ENCODE measurements at places on chromosomes 6 and 20.

DNA sequence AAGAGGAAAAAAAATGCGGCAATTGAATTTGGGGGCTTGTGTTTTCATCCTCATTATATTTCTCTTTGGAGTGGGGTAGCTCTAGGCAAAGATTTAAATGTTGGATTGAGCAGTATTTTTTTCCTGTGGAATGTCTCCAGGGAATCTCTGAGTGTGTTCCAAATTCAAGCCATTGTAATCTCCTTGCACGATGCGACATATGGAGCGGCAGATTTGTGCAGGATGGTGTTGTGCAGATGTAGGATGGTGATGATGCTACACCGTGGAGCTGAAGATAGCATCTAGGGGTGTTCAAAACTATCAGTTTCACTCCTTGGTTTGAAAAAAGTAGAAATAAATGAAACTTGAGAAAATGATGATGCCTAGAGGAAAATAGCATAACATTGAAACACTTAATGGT is 777.5 kb upstream of the EPHA7 start:
- no peak for DNase-seq

DNA sequence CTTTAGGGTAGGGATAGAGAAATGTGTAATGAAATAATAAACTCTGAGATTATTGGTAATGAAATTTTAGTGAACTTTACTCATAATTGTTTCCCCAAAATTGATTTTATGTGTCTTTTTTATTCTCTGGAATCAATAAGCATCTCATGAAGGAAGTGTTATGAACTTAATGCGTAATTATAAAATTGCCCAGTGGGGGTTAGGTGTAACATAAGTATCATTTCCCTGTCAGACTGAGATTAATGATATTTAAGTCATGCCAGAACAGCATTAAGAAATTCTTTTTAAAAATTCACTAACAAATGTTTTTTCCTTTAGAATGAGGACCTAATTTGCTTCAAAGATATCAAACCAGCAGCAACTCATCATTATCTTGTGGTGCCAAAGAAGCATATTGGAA is 10.0 kb downstream of the HINT3 start:
- DNase-seq: no peak

DNA sequence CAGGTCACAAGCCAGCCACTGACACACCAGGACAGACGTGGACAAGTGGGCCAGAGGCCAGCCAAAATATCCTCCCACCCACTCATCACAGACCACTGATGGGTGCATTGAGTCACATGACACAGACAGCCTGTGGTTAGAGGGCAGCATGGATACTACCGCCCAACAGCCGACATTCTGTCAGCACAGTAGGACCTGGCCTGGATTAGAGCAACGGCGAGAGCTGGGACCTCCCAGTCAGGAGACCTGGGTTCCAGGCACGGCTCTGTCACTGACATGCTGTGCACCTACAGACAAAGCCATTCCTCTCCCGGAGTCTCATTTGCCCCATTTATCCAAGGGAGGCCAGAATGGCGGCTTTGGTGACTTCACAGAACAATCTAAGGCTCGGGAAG is 8.0 kb downstream of the ZNF335 start:
- no peak for DNase-seq

GRCh38 chr6:98695091-98695801 is 139.1 kb upstream of the POU3F2 start:
- DNase-seq: no peak

- no peak for DNase-seq
Measured at GRCh38 chr6:168030218-168030746, 32.8 kb downstream of the KIF25 start.

- DNase-seq: no peak
Measured at GRCh38 chr6:122894791-122895190, 101.2 kb upstream of the CLVS2 start.

GRCh38 chr6:40287296-40287850 is 299.8 kb downstream of the LRFN2 start:
- no peak for DNase-seq

- no peak for DNase-seq
Measured at GRCh38 chr20:51365670-51366069, 176.8 kb downstream of the NFATC2 start.

DNA sequence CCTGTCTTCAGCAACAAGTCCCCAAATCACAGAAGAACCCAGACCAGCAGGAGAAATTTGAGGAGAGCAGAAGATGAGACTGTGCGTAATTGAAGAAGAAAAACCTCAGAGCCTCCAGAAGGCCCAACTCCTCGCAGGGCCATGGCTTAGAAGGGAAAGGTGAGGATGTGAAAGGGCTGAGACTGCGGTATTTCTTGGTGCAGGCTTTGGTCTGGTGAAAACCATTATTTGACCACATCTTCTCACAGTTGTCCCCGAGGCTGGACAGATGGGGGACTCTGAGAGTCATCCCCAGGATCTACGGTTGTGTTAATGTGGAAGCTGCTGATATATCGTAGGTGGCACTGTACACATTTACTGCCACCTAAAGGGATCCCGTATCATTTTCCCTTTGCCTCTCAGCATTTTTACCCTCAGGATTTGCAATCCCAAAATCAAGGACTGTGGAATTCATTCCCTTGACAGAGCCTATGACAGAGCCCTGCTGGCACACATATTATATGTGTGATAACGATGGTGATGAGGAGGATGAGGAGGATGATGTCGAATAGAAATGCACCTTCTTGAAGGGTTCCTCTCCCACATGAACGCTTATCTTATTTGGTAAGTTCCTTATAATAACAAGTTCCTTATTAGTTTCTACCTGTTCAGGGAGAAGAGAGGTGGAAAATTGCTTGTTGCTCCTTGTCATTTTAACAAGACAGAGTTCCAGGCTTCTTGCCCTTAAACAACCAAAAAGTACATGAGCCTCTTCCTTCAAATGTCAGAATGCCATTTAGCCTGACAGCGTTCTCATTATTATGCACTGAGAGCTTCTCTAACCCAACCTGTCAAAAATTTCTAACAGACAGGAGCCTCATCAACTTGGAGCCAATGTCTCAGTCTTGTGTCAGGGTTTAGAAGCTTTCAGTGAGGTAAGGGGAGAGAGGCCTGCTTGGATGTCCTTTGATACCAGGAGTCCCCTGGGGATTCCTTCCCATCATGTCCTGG is 135.8 kb downstream of the PXDC1 start:
- no peak for DNase-seq

DNA sequence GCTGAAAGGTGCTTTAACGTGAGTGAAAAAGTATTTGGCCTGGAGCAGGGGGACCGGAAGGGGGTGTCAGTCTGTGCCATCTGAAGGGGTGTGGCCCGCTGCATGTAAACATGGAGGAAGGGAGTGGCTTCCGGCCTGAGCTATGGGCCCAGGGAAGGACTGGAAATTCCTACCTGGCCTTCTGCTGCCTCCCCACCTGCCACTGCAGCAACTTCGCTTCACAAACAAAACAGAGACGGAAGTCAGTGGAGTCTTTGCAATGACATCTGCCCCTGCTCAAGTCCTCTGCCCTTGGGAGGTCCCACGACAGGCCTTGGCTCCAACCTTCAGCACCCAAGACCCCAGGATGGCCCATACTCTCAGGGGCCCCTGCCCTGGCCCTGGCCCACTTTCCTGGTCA is 28.1 kb upstream of the FOXP4 start:
- DNase-seq: no peak

- DNase-seq: peak; percentile 55
Measured at GRCh38 chr20:35085477-35086225, 7.0 kb downstream of the TRPC4AP start.

DNA sequence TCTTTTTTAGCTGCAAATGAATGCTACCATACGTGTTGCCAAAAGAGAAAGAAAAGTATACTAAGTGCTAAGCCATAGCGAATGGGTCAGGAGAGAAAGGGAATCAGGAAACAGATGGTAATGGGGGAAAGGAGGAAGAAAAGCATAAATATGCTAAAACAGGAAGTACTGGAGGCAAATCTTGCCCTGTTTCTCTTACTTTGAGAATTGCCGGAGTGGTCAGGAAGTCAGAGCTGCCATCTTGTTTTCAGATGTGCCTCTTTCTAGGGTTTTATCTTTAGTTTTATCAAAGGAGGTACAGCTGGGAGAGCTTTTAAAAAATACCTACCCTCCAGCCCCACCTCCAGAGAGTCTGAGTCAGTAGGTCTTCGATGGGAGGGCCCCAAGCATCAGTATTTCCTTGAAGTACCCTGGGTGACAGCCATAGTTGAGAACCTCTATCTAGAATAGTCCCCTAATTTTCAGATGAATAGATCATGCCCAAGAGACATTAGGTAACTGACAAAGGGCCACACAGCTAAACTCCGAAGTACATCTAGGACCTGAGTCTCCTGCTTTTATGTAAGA is 193.3 kb downstream of the CLIC5 start:
- DNase-seq: no peak

DNA sequence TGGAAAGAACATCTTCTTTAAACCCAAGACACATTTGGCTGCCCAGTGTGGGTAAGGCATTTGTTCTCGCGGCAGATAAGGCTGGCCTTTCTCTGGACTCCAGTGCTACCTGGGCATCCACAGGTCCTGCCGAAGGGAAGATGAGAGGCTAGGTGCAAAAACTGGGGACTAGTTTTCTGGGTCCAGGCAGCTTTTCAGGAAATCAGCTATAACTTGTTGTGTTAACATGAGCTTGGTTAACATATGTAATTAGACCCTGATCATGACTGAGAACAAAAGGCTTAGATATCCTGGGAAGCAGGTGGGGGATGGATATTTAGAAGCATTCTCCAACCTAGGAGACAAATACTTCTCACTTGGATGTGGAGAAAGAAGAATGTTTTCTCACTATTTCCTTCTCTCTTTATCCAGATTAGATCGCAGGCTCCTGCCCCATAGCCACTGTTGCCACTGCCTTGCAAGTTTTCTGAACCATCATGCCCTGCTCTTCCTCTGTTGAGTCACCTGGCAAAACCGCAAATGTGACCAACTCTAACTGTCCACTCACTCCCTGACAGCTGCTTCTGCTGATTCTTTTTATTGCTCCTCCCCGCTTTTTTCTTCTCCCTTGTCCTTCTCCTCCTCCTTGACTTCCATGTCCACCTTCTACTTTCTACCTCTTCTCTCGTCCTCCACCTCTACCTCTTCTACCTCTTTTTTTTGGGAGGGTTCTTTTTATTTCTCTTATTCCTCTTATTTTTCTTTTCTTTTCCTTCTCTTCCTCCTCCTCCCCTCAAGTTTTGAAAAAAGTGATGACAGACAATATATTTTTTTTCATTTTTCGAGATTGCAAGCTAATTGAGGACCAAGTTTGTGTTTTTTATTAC is 258.1 kb downstream of the UTRN start:
- peak; percentile 99 for DNase-seq

GRCh38 chr6:132730560-132730959 is 16.7 kb upstream of the VNN1 start:
- no peak for DNase-seq

GRCh38 chr6:168640768-168641167 is 199.8 kb downstream of the SMOC2 start:
- no peak for DNase-seq

DNA sequence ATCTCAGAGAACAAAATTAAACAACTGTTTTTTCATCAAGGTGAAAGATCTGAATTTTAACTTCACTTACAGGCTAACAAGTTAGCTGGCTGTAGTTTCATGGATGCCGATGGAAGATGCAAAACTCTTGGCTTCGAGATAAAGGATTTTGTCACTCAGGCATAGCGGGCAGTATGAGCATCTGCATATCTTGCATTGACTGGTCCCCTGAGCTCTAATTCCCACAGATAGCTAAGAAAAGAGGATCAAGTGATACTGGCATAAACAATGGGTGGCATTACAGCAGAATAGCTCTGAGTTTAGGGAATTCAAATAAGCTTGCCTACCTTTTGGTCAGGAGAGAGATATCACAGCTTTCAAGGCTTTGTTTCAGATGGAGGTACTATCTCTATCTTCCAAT is 1.8 kb upstream of the CLVS2 start:
- no peak for DNase-seq

DNA sequence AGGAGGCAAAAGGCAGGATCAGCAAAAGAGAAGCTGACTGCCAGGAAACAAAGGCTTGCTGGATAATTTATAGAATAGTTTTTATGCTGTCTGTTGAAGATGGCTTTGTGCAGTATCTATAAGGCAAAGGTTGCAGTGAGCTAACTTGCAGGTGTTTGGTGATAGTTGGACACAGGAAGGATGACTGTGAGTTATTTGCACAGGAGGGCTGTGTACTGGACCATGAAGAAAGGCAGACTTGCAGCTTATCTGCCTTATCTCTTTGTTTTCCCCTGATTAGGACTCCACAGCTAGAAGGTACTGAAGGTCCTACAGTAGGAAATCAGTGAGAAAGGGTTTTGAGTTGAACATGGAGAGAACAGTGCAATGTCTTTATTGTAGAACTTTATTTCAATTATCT is 2.1 kb downstream of the BTN1A1 start:
- no peak for DNase-seq
